Activated naive CD4-positive, alpha-beta T cell treated with anti-CD3 and anti-CD28 coated beads, Interleukin-2, amount 50 U/mL, for 16 hours (primary cell): ENCODE measurements at places on chromosomes 13 and 19.

GRCh38 chr19:2507109-2507508 is 31.2 kb downstream of the GADD45B start:
- DNase-seq, result no peak

DNA sequence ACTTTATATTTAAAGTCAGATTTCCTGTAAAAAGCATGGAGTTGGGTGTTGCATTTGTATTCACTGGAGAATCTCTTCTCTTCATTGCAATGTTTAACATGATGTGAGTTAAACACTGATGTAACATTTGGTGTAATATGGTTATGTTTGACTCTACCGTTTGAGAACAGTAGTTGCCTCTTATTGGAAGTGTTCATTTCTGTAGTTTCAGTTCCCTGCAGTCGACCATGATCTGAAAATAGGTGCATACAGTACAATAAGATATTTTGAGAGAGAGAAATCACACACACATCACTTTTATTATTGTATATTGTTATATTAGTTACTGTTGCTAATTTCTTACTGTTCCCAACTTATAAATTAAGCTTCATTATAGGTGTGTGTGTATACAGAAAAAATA is 105.2 kb upstream of the SPACA7 start:
- no peak for DNase-seq

- no peak for DNase-seq
Observed at GRCh38 chr19:29505097-29505824, 20.5 kb upstream of the VSTM2B start.

GRCh38 chr13:62920159-62920558 is 1504.5 kb upstream of the PCDH20 start:
- no peak for DNase-seq

- DNase-seq, result no peak
Observed at GRCh38 chr13:48476215-48476614, 56.7 kb downstream of the RCBTB2 start.

- DNase-seq, result no peak
Observed at GRCh38 chr13:49749848-49750247, 42.6 kb downstream of the KPNA3 start.

- DNase-seq, result no peak
Observed at GRCh38 chr13:25816239-25816638, 235.6 kb downstream of the SHISA2 start.

GRCh38 chr13:66972659-66973058 is 257.5 kb downstream of the PCDH9 start:
- DNase-seq, result no peak

GRCh38 chr13:26558987-26559386 is 1.5 kb downstream of the WASF3 start:
- no peak for DNase-seq

- no peak for DNase-seq
Observed at GRCh38 chr13:51585696-51586095, 1.4 kb downstream of the WDFY2 start.

GRCh38 chr13:66560189-66560588 is 669.9 kb downstream of the PCDH9 start:
- DNase-seq, result no peak

GRCh38 chr13:78589206-78589605 is 14.1 kb downstream of the POU4F1 start:
- no peak for DNase-seq

DNA sequence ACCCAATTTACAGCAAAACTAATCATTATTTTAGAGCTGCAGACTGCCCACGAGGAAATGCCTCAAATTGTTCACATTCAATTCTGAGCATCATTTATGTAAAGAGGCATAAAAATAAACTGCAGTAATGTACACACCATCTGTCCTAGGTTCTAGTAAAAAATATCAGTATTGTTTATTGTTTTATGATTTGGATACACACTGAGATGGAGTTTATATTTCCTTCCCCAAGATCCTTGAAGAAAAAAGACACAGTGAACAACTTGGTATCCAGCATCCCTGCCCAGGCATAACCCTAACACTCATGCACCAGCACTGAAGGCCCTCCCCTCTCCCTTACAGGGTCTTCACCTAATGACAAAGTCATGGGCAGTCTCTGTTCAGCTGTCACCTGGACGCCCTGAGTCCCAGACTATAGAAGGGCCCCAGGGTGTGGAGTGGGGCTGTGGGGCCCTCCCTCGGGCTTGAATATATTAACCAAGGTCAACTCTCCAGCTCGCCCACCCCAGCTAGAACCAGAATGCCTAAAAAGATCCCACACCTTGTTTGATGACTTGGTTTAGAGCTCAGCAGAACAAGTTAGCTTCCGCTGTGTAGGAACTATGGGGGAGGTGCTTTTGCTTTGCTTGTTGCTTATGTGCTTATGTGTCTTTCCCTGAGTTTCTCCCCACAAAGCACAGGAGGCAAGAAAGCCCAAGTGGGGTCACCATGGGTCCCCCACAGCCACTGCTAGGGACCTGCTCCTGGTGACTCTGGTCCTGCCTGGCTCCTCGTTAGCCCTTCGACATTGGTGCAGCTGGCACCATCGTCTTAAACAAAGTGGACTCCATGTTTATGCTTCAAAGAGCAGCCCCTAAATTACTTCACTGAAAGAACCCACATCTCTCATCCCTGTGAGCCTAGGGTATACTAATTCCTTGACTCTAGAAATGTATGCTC is 111.1 kb downstream of the COL4A1 start:
- no peak for DNase-seq
